ENCODE measurements at places on chromosomes 5 and 9.

DNA sequence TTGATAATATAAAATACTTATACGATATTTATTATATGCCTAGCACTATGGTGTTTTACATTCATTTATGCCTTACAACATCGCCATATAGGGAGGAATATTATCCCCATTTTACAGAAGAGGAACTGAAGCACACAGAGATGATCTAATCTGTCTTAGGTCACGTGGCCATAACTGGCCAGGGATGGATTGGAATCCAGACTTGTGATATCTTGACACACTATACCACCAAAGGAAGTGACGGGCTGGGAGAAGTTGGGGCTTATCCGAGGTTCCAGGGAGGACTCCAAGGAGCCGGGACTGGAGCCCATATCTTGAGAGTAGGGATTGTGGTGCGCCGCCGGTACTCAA, 129.8 kb downstream of the TMEM174 start:
- peak; percentile 78 for DNase-seq

DNA sequence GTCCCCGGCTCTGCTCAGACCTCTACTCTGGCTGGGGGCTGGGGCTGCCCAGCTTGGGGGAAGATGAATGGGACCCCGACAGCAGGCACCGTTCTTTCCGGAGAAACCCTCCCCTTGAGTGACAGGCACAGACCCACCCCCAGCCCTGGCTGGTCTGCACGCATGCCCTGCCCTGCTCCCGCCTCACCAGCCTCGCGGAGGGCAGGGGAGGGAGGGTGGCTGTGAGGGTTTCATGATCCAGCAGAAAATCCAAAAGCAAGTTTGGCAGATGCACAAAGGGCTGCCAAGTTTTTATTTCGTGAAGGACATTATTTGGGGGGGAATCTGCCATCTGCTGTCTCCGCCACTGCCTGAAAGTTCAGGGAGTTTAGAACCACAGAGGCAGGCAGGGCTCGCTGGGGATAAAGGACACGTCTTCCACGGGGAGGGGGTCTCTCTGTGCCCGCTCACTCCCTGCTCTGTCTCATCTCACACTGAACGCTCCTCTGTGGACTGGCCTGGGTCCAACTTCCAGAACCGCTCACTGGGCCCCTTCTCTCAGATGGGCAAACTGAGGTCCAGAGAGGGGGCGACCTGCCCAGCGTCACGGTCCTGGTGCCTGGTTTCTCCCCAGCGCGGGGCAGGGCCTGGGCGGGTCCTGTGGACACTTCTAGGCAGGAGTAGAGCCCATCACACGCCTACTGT, 92.9 kb downstream of the RXRA start:
- DNase-seq: no peak

- peak; percentile 90 for DNase-seq
Observed at GRCh38 chr5:179806250-179807048, at the start of gene MGAT4B. Gene MGAT4B, minus strand, starts transcription at chr5:179806866. Its CDS starts 283 bp downstream, at chr5:179806583.

DNA sequence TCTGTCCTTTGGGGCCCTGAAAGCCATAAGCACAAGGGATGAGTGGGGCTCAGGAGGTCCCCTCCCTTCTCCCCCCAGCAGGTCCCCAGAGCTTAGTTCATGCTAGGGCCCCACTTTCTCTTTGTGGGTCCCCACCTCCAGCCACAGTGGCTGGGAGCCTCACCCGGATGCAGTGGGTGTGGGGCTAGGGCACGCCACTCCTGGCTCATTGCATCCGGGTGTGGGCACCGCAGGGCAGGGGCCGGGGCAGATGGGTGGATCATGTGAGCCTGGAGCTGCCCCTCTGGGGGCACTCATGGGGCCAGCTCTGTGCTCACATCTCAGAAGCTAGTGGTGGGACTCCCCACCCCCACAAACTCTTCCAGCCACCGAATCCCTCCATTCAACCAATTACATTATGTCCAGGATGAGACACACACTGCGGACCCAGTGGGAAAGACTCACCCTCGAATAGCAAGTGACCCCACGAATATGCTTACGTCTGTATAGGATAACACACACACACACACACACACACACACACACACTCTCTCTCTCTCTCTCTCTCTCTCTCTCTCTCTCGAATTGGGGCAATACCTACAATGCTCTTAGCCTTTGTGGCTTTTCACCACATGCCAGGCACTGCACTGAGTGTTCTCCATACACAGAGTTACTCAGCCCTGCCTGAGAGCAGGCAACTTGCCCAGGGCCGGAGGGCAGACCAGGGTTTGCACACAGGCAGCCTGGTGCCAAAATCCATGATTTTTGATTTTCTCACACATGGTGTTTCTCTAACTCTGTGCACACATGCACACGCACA, 16.8 kb upstream of the PHYKPL start:
- no peak for DNase-seq

DNA sequence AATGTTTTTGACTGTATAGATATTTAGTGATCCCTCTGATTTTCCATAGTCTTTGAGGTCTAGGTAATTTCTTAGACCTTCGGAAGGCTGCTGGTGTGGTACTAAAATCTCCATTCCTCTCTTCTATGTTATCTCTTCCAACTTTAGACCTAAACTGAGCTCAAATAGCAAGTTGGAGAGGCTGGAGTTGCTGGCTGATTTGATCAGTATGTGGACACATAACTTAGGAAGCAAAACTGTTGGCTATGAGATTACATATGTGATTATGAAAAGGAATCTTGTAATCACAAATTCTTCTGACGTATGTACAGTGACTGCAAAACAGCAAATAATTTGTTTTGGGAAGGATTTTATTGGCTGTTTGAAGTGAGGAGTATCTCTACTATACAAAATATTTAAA, 2.1 kb upstream of the SMAD5 start:
- no peak for DNase-seq

DNA sequence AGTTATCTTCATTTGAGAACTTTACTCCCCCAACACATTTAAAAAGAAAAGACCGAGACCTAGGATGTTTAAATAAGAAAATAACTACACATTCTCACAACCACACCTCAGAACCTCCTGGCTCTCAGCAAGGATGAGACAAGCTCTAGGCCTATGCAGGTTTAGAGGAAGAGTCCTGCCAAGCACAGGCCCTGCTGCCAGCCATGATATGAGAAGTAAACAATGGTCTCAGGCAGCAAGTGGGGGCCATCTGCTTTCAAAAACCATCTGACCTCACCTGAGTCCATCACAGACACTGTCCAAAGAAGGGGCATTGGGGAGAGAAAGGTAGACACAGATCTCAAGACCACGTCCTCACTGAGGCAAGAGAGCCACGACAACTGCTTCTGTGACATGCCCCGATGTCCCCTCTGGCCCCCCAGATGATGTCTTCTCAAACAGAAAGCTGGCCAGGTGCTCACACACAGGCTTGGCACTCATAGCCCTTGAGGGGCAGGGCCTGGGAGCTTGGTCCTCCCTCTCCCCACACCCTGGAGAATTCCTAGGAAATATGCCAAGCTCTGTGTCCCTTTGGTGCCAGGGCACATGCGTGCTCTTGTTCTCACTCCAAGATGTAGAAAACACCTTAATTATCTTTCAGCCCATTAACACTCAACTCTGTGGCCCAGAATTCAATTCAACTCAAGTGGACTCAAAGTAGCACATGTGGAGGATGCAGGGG, 150.4 kb downstream of the FSTL4 start:
- DNase-seq: no peak

DNA sequence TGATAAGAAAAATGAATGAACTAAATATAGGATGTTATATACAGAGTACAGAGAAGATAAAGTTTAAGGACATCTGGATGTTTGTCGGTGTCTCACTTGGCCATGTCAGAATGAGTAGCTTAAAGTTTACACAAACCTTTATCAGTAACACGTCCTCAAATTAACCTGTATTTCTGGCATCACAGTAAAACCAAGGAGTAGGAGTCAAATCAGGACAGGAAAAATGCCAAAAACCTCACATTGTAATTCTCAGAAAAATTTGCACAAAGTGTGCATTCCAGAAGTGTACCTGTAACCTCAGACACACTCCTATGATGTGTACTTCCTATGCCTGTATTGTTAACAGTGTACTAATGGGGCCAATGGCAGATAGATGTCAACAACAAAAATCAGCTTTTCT, 139.3 kb downstream of the SMC2 start:
- no peak for DNase-seq

GRCh38 chr9:119736491-119737454, 367.5 kb upstream of the BRINP1 start:
- DNase-seq: peak; percentile 96

DNA sequence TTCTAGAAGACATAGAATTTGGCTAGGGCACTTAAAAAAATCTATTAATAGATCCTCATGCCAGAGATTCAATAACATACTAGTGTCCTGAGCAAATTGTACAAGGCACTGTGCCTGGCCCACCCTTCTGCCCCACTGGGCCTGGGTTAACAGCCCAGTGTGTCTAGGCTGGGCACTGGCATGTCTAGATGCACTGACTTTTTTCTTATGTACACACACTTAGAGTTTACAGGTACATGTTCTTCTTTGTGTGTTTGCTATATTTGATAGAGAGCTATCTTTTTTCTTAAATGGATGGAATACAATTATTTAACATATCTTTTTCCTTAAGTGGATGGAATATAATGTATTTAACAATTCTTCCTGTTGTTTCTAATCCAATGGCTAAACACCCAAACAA, 241.5 kb downstream of the AUH start:
- DNase-seq: no peak

- no peak for DNase-seq
Observed at GRCh38 chr5:42587096-42587723, 164.0 kb downstream of the GHR start.

DNA sequence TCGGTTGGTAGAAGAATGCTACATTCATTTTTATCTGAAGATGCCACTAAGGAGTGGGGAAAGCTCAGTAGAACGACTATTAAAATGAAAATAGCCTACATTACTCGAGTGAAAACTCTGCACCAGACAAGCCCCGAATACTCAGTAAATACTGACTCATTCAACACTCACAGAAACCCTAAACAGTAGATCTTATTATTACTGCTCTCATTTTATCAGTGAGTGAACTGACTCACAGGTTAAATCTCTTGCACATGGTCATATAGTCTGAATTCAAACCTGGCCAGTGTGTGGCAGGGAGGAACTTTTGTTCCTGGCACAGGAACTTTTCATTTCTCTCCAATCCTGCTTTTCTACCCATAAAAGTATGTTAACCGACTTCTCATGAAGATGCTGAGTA, 9.6 kb upstream of the PAPPA start:
- peak; percentile 24 for DNase-seq

DNA sequence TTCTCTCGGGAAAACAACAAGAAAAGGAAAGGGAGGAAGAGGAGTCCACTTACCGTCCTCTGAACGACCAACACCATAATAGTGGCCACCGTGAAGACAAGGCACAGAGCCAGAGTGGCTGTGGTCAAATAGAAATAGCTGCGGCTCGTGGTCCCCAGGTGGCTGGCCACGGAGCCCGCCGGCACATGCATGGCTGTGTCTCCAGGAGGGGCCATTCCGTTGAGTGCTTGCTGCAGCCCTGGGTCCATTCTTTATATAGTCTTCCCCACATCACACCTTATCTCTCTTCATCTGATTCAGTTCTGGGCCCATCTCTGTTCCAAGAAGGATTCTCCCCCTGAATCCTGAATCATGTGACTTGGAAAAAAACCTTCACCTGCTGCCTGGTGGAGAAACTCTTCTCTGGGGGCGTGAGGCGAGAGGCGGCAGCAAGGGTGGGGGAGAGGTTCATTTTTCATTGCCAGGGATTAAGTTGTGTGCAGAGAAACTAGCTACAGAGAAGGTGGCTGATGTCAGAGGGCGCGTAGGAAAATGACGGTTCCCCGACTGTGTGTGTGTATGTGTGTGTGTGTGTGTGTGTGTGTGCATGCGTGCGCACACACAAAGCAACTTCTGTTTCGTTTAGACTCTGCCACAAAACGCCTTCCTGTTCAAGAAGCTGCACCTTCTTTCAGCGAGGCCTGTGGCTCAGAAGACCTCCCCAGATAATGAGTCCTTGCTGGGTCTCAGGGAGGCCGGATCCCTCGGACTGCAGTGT, at the start of gene TNFSF8:
TNFSF8 (minus strand) TSS at position 536 of the 757 bp plus-strand sequence; CDS start at position 248, 288 bp downstream.
- DNase-seq: no peak

- no peak for DNase-seq
Observed at GRCh38 chr5:32507738-32508434, 63.3 kb upstream of the ZFR start.

DNA sequence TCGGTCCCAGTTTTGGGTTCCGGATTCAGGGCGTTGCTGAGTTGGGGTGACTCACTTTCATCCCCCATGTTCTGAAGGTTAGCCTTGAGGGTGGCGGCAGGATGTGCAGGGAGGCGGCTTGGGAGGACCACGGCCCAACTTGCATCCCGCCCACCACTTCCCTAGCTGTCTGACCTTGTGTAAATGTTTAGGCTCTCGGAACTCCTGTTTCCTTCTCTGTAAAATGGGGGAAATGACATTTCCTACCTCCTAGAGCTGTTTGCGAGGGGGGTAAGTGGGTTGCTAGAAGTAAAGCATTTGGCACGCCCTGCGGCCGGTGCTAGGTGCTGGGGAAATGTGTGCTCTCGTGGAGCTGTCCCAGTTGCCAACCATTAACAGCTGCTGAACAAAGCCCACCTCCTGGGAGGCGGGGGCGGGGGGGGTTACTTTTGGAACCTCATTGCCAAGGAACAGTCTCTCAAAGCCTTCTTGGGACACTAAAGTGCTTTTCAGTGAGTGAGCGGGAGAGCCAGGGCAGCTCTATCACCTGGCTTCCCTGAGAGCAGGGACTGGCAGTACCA, 27.5 kb downstream of the PTGES2 start:
- no peak for DNase-seq

DNA sequence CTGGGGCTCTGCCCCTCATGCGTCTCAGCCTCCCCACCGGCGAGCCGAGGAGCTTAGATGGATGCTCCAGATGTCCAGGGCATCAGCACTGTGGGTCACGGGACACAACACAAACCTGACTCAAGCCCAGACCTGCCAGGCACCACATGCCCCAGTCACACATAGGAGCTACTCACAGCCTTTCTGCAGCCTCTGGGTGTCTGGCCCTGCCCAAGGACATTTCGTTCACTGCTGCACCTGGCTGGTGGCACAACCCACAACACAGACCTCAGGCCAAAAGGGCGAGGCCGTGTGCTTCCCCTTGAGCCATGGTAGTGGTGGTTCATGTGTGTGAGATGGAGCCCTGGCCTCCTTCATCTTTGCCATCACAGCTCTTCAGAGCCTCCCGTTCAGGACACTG, 89.6 kb upstream of the FCN2 start:
- no peak for DNase-seq

DNA sequence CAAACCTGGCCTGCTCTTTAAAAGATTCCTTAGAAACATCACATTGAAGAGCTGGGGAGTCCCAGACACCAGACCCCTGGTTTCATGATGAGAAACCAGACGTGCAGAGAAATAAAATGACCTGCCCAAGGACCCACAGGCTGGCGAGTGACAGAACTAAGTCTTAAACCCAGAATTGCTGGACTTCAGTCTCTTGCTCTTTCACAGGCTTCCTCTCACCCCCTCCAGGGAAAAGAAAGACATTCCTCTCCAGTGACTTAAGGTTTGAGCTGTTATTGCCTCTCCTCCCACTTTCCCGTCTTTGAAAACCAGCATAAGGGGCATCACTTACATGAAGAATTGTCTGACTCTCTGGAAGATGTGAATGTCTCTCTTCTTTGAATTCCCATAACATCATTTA, 535.2 kb downstream of the IRX1 start:
- no peak for DNase-seq

GRCh38 chr5:81239613-81240012, 6.5 kb downstream of the CKMT2 start:
- DNase-seq: no peak

Data from DMS53 (cell line).